SHP77 treated with DMSO at 0.1 percent for 48 hours (cell line): ENCODE measurements at places on chromosomes 16 and 17.

DNA sequence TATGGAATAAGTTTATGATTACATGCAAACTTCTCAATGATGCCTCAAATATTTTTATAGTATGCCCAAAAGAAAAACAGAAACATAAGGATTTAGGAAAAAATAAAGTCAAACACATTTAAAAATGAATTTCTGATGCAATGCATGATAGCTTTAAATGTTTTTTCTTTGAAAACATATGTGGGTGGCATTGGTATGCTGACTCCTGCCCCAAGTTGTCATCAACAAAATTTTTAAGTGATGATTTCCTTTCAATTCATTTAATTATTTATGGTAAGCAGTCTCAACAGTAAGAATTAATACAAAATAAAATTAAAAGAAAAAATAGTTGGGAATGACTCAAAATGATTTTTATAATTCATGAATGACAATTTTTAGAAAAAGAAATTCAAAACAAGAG is 104.9 kb downstream of the CEP112 start:
- no peak for DNase-seq

GRCh38 chr17:61416540-61417363 is 17.1 kb downstream of the TBX2 start:
- DNase-seq, result peak; percentile 75

DNA sequence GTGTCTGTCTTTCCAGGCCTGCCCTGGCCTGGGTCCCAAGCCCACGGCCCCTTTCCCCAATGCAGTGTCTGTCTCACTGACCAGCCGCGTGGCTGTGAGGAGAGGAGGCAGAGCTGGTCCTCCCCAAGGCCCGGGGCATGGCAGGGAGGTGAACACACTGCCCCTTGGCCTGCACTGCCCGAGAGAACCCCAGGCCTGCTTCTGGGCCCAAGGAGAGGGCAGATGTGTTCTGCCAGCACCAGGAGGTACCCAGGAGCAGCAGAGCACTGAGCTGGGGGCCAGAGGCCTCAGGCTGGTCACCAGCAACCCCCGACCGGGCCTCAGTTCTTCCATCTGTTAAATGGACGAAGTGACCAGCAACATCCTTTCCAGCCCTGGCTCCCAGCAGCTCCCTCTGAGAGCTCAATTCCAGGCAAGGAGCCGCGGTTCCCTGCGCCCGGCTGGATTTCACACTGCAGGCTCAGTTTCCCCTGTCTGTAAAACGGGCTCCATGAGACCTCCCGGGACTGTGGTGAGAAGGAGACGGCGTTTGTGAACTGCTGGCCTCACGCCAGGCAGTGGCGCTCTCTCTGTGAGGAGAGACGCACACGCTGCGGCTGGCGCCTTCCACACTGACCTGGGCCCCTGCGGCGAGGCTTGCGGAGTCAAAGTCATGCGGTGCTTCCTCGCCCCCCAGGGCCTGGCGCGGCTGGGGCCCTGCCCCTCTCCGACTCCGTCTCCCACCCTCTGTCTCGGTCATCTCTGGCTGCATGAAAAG is 8.1 kb upstream of the ZFPM1 start:
- DNase-seq, result no peak

DNA sequence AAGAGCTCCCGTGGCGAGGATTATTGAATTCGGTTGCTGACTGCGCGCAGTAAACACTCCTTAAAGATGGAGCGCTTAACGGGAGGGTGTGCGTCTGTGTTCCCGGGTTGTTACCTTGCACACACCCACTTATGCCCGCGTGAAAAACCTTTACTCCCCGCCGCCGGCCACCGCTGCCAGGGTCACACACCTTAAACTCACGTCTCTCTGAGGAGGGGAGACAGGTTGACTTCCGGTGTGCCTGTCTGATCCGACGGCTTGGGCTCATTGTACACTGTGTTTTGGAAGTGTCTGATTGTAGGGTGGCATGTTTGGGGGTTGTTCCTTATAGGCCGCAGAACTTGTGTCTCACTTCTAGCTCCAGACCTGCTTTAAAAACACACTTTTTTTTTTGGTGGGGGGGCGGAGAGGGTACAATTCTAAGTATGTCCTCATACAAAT is 66.8 kb downstream of the KPNA2 start:
- DNase-seq, result no peak

DNA sequence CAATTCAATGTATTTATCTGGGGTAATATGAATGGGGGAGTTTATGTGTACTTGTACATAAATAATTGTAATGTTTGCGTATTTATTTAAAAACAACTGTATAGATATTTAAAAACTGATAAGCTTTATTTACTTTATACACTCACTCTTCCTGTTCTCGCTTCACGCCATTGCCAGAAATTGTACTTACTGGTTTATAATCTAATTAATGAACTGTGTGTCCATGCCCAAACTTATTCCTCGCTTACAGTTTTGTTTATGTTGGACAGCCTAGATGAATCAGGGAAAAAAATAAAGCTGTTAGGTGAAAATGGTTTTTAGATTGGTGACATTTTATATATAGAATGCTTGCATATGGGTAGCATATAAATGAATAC is 30.8 kb downstream of the AATF start:
- no peak for DNase-seq

DNA sequence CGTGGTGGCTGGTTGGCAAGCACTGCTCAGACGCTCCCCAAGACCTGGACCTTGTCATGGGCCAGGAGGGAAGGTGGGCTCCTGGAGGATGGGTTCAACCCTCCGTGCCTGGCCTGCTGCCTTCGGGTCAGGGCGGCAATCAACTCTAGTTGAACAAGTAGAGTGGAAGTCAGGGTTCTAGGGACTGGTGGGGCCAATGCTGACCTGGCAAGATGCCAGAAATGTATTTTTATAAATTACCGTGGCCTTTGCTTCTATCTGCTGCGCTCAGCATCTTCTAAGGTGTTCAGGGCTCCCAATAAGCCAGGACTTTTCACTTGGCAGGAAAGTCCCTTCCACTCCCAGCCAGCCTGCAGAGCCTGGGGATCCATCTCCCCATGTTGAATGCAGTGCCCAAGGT is 207.1 kb upstream of the N4BP1 start:
- DNase-seq, result no peak

DNA sequence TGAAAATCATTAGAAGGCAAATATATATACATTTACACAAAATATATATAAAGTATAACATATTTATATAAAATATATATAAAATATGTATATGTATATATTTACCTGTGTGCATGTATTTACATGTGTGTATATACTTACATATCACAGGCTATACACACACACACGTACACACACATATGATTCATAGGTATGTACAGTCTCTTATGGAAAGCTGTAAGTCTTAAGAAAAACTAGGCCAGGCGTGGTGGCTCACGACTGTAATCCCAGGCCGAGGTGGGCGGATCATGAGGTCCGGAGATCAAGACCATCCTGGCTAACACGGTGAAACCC is 14.7 kb downstream of the TOM1L2 start:
- DNase-seq, result no peak

DNA sequence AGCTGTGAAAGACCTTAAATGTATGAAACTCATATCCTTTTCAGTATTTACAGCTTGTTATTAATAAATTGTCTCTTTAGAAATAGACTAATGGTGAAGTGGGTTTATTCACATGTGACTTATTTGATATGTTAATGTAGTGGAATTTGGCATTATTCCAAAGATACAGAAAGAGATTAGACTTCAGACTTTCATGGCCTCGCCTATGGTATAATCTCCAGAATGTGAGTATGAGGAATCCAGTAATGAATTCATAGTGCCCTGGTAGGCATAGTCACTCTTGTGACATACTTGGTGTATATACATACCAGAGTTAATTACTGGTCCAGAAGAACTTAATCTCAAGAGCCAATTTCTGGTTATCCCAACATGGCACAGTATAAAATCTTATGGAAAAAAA is 72.7 kb downstream of the OMG start:
- no peak for DNase-seq

DNA sequence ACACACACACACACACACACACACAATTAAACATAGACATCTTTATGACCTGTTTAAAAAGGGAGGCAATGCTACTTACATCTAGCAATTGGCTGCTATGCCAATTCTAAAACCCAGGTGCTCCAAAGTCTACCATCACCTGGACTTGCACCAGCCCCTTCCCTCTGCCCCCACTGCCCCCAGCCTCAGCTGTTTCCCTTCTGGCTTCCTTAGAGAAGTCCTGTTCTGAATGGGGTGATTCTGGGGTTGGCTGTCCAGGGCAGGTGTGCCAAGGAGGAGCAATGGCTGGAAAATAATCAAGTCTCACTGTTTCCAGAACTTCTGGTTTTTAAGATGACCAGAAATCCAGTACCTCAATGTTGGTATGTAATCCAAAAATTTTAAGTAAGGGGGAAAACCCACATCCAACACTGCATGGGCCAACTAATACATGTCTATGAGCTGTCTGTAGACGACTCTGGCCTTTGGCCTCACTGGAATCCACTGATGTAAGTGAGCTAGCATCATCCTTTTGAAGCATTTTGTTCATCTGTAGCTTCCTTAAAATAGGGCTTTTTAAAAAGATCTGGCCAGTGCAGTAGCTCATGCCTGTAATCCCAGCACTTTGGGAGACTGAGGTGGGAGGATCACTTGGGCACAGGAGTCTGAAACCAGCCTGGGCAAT is 2.1 kb downstream of the IFT20 start:
- DNase-seq, result no peak

DNA sequence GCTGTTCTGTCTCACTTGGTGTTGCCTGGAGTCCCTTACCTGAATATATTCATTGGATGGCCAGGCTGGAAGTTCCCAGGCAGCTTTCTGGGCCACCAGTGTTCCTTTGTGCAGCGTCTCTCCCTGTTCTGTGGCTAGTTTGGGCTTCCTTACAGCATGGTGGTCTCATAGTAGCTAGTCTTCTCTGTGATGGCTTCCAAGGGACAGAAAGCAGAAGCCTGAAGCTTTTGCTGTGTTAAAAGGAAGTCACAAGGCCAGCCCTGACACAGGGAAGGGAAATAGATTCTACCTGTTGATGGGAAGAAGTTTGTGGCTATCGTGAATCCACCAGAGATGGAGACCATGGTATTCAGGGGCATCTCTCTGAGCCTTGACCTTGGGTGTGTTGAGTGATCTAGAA is 34.6 kb downstream of the PLCG2 start:
- DNase-seq, result no peak

DNA sequence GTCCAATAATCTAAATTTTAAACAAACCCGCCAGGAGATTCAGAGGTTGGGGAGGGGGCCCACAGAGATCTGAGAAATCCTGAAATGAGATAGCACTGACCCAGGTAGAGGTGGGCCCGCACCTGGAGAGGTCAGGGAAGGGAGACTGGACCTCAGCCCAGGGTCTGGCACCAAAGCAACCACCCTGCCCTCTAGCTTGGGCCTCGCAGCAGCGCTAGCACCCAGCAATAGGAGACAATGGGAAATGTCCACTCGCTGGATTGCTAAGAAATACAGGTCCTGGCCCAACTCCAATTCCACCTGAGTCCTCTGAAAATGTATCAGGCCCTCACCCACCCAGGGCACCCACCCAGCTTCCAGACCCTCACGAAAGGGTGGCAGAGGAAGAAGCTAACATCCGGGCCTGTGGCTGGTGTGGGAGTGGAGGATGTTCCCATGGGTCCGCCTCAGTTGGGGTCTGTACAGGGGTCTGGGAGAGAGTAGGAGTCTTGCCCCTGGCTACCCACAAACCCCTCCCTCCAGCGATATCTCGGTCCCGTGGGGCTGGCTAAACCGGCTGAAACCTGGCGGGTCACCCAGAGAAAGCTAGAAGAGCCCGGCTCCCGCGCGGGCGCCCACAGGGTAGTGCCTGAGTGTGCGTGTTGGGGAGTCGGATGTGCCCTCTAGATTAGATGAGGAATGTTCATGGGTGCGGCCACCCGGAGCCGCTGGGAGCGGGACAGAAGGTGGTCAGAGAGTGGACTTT is 1.1 kb downstream of the PLLP start:
- no peak for DNase-seq

- no peak for DNase-seq
Measured at GRCh38 chr17:50026046-50026675, 29.7 kb upstream of the ITGA3 start.

- DNase-seq, result no peak
Measured at GRCh38 chr17:82303944-82304808, 13.2 kb downstream of the CD7 start.
